Memory B cell (primary cell): ENCODE measurements at places on chromosomes 11 and 22.
A peak's percentile ranks its signal among the peaks of the same experiment; 100 is the strongest.

- DNase-seq = no peak
Measured at GRCh38 chr11:78791254-78791653, 216.6 kb upstream of the NARS2 start.

DNA sequence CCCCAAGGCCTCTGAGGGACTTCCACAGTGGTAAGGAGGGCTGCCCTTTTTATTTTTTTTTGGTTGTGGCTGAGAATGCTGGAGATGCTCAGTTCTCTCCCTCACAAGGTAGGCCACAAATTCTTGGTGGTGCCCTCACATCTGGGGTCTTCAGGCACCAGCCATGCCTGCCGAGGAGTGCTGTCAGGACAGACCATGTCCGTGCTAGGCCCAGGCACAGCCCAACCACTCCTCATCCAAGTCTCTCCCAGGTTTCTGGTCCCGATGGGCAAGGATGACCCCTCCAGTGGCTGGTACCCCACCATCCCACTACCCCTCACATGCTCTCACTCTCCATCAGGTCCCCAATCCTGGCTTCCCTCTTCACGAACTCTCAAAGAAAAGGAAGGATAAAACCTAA, 4.2 kb downstream of the THY1 start:
- no peak for DNase-seq

DNA sequence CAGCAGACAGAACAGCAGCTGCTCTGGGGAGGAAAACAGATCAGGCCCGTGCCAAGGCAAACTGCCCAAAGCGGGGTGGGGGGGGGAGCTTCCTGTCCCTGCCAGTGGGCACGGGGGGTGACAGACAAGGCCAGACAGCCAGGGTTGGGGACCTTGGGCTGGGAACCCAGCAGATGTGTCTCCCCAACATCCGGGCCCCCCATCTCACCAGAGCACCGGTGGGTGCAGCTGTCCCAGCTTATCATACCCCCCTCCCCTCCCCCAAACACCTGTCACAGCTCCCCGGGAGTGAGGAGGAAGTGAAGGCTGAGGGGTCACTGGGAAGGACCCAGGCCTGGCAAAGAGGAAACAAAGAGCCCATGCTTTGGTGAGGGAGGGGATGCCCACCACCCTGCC, 1.3 kb downstream of the PPP1R14B start:
- no peak for DNase-seq

- DNase-seq = no peak
Measured at GRCh38 chr11:66314186-66314501, 2.7 kb downstream of the CD248 start.

GRCh38 chr11:88310246-88310645, 27.3 kb downstream of the CTSC start:
- no peak for DNase-seq

DNA sequence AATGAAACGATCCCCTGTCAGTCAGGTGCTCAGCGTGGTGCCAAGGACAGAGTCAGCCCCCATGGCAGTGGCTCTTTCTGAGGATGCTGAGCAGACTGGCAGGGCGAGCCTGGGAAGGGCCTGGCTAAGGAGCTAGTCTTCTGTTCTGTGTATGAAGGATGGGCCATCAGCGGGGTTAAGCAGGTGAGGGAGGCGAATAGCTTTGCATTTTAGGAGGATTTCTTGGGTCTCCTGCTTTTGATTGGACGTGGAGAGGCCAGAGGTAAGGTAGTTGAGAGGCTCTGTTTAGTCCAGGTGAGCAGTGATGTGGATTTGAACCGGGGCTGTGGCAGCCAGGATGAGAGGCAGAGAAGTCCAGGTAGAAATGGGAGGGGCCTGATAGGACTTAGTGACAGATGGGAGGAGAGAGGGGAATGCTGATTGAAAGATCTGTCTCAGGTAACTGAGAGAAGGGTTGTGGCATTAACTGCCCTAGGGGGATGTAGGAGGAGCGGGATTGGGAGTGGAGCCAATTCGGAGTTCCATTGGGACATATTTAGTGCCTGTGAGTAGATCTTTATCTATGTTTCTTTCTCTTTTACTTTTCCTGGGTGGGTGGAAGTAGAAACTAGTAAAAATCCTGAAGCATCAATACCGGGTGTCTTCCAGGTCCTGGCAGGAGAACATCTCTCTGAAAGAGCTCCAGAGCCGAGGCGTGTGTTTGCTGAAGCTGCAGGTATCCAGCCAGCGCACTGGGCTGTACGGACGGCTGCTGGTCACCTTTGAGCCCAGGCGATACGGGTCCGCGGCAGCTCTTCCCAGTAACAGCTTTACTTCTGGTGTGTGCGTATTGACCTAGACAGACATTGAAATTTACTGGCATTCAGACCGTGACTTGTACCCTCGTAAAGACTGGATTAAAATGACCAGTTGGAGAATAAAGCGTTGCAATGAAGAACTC, 2.0 kb downstream of the IGHMBP2 start:
- DNase-seq = no peak

DNA sequence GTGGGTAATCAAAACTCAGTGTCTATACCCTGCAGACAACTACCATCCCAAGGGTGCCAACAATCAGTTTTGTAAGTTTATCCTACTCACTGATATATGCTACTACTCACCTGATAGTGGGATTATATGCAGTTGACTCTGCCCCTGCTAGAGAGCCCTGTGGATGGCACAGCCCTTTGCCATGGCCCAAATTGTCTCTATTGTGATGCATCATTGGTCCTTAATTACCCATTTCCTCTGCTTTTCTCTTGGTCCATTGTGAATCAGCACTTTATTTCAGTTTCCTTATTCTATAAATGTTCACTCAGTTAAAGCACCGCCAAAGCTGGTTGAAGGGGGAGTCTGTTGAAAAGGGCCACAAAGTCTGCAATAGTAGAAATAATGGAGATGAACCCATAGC, 42.3 kb downstream of the PLAAT5 start:
- no peak for DNase-seq

- DNase-seq = no peak
Measured at GRCh38 chr11:84322211-84322610, 1036.0 kb upstream of the CCDC90B start.

GRCh38 chr11:20474882-20475517, 87.5 kb downstream of the PRMT3 start:
- DNase-seq = no peak

- no peak for DNase-seq
Measured at GRCh38 chr22:25953276-25953675, 211.3 kb downstream of the MYO18B start.

GRCh38 chr11:122330279-122330965, 214.4 kb upstream of the BLID start:
- no peak for DNase-seq

DNA sequence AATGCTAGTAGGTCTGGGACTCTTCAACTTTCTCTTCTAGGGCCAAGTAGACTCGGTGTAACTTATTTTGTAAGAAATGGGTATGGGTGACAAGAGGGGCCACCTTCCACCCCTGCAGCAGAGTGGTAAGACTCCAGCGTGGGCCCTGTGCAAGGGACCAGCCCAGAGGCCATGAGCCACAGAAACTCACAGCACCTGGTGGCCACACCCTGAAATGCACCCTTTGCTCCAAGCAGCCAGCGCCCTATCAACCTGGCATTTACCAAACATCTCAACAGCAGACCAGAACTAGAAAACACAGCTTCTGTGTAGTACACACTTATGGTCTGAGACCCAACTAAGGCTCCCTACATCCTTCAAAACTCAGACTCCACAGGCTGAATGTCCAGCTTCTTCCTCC, 5.7 kb downstream of the CDCA5 start:
- peak; percentile 67 for DNase-seq

- no peak for DNase-seq
Measured at GRCh38 chr11:30018495-30018894, 1.7 kb upstream of the KCNA4 start.

GRCh38 chr11:47918882-47919495, 61.4 kb upstream of the PTPRJ start:
- no peak for DNase-seq
